ENCODE measurements at places on chromosomes 11 and 22. TPM values are rescaled to one million over a fixed set of nuclear protein-coding genes. Genes with fewer than 3 reads are reported as not detected.
A peak's percentile ranks its signal among the peaks of the same experiment; 100 is the strongest.

- no peak overlapping the region for H3K4me3 ChIP-seq
- no peak for DNase-seq
- no peaks in the 10 kb centered on the region for H3K4me1 ChIP-seq
Measured at GRCh38 chr11:61716478-61717285, 35.8 kb upstream of the MYRF start.

The NRIP3 gene
- 4.4 TPM for total RNA-seq

DNA sequence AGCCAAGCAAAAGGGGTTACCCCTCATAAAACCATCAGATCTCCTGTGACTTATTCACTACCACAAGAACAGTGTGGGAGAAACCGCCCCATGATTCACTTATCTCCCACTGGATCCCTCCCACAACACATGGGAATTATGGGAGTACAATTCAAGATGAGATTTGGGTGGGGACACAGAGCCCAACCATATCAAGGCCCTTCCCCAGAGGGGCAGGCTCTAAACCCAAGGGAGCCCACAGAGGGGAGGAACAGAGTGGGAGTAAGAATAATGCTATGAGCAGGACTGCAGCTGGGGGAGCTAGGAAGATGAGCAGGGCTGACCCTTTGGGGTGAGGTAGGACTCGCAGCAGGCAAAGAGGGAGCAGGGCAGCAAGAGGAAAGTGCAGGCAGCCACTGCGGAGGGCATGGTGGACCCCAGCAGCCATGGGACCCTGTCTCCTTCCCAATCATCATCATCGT lies 59.3 kb downstream of the CD82 start:
- DNase-seq = no peak
- peaks cover 36% of the 10 kb centered on the region for H3K4me1 ChIP-seq
- peaks cover 25% of the 10 kb centered on the region for H3K36me3 ChIP-seq
- H3K4me3 ChIP-seq = no peak overlapping the region
- peaks cover 3% of the 10 kb centered on the region for H3K27me3 ChIP-seq
- H3K27ac ChIP-seq = no peak overlapping the region

- H3K4me3 ChIP-seq = peak within 1 kb of the TSS; percentile 91
- no peak for DNase-seq
- peak within 1 kb of the TSS; percentile 92 for H3K27ac ChIP-seq
- peaks cover 44% of the 10 kb centered on the region for H3K4me1 ChIP-seq
Measured at GRCh38 chr11:68213135-68213515, at the start of gene KMT5B. KMT5B (minus strand) TSS chr11:68213296; CDS start chr11:68190076, 23,220 bp downstream.

- no peak overlapping the region for H3K27ac ChIP-seq
- peaks cover 13% of the 10 kb centered on the region for H3K27me3 ChIP-seq
- no peaks in the 10 kb centered on the region for H3K36me3 ChIP-seq
- H3K4me1 ChIP-seq = no peaks in the 10 kb centered on the region
Measured at GRCh38 chr11:2791139-2791520, 91.3 kb upstream of the KCNQ1OT1 start.

DNA sequence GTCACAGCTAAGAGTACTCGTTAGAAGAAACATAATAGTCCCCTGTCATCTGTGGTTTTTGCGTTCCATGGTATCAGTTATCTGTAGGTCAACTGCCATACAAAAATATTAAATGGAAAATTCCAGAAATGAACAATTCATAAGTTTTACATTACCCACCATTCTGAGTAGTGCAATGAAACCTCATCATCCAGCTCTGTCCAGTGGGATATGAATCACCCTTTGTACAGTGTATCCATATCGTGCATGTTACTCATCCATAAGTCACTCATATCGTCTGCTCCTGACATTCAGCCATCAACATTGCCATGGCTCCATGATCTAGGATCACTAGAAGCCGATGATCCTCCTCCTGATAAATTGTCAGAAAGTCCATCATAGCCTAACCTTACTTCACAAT lies 174.9 kb upstream of the C11orf87 start:
- no peaks in the 10 kb centered on the region for H3K4me1 ChIP-seq
- no peak overlapping the region for H3K4me3 ChIP-seq
- no peak for DNase-seq
- no peaks in the 10 kb centered on the region for H3K36me3 ChIP-seq

GRCh38 chr11:120284272-120284671 lies 40.8 kb upstream of the TLCD5 start:
- no peaks in the 10 kb centered on the region for H3K4me1 ChIP-seq
- no peaks in the 10 kb centered on the region for H3K36me3 ChIP-seq
- no peak for DNase-seq
- H3K27ac ChIP-seq = no peak overlapping the region
- no peak overlapping the region for H3K4me3 ChIP-seq

The ACTN3 gene
- not detected for total RNA-seq
